Renal cortex interstitium (tissue), 15 donors: ENCODE measurements at places on chromosomes 6 and 20.

DNA sequence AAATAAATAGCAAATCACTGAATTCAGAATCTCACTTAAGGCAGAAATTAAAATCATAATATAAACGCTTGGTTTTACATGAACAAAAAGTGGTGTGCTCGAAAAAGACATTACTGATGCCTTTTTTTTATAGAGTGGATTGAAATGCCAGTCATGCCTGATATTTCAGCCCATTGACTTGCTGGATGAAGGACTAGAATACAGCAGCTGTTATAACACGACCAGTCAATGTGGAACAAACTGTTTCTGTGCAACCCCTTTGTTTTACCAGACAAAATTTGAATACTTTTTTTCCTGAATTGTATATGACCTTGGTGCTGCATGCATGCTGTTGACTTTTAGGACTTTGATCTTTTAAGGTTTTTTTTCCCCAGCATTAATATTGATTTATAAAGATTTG lies 150.0 kb downstream of the QKI start:
- DNase-seq = no peak

GRCh38 chr6:24489881-24490280 lies 503 bp upstream of the GPLD1 start:
- no peak for DNase-seq

DNA sequence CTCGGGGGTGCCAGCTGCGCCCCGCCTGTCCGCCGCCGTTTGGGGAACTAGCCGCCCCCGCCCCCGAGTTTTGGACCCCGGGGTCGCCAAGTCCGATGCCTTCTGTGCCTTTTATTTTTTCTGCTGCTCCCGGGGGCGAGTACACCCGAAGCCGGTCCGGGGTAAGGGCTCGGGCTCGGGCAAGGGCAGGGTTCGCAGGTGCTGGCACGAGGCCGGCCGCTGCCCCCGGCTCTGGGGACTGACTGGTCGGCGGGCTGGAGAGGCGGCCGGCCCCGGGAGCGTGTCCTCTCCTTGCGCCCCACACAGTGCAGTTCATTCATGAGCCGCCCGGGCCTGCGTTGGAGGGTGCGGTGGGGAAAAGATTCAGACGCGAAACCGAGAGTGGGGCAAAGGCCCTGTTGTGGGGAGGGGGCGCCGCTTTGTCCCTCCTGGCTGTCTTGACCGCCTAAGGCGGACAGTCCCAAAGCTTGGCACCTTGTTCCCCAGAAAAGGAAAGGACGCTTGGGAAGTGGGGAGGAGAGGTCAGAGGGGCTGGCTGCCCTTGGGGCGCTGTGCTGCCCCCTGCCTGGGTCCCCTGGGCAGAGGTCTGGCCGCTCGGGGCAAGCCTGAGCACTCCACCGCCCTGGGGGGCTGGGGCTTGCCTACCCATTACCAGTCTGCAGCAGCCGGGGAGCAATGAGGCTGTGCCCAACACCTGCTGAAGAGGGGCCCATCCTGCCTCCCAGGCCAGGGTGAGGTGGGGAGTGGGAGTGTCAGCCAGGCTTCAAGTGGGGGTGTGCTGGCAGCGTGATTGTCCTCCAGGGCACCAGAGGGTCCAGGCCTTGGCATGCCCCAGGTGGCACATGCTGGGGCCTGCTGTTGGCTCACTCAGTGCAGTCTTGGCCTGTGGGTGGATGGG lies 915 bp downstream of the TMEM63B start:
- no peak for DNase-seq

DNA sequence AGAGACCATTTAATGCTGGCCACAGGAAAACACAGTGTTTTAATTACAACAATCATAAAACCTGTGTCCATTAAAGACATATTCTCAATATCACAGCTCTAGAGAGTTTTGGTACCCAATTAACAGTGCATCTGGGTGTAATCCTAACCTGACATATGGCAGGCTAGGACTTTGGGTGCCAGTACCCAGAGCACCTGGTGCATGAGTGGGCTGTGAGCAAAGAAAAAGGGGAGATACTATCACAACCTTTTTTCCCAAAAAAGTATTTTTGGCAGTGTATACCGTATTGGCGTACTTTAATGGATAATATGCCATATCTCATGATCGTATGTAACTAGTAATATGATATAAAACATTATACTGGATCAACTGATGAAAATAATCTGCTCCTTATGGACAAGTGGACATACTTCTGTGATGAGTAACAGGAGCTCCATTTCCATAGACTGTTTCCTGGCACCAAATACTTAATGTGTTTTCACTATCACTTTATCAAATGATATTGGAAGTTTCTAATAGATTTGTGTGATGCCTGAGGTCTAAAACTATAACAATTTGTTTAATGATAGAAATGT lies 91.7 kb downstream of the COL19A1 start:
- DNase-seq = no peak

GRCh38 chr20:51861726-51862466 lies 59.6 kb upstream of the SALL4 start:
- DNase-seq = no peak

DNA sequence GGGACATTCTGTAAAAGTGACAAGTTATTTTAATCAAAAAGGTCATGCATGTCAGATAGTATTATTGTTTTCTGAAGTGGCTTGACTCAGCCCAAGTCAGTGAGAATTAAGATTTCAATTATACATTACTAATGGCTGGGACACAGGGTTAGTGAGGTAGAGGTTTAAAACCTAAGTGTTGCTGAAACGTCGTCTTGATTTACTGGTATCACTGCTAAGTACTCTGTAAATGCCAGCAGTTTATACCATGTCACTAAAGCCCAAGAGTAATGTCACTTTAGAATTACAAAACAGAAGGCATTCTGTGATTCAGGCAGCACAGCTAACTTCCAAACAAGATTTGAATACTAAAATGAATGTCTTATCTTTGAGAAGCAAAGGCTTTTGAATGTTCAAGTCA lies 176.6 kb downstream of the NKAIN2 start:
- DNase-seq = no peak

DNA sequence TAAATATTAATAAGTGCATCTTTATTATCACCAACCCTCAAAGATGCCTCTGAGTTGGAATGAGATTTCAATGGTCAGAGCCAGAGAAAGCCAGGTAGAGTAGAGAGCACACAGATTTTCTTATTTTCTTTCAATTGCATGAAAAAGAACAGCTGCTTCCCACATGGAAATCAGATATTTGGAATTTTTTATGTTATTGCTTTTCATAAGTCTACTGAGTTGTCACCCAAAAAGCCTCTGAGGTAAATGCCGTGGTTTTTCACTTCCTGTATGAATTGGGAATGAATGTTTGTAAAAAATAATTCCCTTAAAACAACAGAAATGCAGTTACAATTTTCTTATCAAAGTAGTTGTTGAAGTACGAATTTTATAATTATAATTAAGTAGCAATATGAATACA lies 563.1 kb downstream of the RFPL4B start:
- DNase-seq = no peak

DNA sequence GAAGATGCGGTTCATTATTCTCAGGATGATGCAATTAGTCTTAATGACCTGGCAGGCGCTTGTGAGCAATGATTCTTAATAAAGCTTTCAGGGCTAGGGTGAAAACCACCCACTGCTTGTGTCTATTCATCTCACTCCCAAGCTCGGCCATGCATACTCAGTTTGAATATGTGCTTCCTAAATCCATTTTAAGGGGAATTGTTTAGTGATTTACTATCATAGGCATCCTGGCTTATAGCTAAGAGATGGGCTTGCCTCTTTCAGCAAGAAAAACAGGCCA lies 141.1 kb upstream of the SLC24A3 start:
- no peak for DNase-seq

- no peak for DNase-seq
These were observed 9.4 kb downstream of the PLAGL1 start for GRCh38 chr6:143998686-143999085.

DNA sequence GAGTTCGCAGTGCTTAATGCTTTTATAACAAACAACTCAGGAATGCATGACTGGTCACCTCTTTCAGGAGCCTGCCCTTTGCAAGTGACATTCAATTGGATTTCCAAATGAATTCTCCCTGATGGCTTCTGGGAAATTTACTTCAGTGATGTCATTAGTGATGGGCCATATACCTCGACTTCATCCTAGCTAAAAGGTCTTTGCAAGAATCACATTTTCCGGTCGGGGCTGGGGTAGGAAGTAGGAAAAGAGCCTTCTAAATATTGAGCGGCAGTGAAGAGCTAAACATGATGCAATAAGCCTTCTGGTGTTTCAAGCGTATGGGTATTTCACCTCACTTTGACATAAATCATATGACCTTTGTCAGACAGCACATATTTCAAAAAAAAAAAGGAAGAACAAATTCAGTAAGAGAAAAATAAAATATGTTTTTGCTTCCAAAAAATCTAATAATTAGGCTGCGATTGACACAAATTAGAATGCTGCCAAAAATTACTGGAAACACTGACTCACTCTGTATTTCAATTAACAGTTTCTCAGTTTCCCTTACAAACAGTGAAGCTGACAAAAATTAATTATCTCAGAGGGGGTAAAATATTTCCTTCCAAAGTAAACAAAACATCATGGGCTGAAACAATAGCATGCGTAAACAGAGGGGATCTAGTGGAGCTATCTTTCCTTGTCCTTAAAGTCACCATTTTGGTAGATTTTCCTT lies 39.8 kb downstream of the ADTRP start:
- DNase-seq = peak; percentile 21

DNA sequence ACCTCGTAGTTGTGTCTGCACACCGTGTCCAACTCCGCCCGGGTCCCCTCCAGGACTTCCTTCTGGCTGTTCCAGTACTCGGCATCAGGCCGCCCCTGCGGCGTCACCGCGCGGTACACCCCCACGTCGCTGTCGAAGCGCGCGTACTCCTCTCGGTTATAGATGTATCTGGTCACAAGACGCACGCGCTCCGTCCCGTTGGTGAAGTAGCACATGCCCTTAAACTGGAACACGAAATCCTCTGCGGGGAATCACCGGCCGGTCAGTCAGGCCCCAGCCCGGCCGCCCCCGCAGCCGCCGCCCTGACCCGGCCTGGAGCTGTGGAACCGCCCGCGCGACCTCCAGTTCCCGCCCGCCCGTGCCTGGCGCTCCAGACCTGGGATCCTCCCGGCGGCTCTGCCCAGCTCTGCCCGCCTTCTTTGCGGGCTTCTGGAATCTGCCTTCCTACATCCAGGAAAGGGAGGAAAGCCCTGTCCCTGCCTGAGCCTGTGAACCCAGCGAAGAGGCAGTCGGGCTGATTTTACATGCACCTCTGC lies 1.6 kb downstream of the HLA-DQB1 start:
- no peak for DNase-seq

- no peak for DNase-seq
These were observed 316.1 kb upstream of the CDH4 start for GRCh38 chr20:60935971-60936370.

DNA sequence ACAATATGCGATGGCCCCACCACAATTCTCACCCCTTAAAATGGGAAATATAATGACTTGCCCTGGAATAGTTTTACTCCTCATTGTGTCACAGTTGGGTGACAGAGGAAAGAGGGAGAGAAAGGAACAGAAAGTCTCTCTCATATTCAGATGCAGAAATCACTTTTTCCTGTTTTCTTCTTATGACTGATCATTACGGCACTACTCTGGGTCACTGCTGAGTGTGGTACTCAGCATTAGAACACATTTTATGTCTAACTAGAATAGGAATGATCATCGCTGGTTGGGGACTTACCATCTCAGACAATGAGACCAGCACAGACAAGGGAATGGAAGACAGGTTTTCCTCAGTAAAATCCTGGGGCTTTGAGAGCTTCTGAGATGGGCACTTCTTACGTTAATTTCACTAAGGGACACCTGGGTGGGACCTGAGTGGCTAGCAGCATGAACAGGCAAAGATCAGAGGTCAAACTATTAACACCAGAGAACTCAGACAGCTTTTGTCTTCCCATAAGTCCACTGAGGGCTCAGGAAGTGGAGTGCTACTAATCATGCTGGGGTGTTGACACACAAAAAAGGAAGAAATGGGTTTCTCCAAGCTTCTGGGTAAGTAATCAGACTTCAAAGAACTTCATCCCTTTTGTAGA lies 54.9 kb upstream of the ARHGAP18 start:
- DNase-seq = no peak

GRCh38 chr20:34302312-34302722 lies 838 bp downstream of the AHCY start:
- DNase-seq = no peak

GRCh38 chr6:138580801-138581200 lies 81.5 kb upstream of the NHSL1 start:
- DNase-seq = no peak

DNA sequence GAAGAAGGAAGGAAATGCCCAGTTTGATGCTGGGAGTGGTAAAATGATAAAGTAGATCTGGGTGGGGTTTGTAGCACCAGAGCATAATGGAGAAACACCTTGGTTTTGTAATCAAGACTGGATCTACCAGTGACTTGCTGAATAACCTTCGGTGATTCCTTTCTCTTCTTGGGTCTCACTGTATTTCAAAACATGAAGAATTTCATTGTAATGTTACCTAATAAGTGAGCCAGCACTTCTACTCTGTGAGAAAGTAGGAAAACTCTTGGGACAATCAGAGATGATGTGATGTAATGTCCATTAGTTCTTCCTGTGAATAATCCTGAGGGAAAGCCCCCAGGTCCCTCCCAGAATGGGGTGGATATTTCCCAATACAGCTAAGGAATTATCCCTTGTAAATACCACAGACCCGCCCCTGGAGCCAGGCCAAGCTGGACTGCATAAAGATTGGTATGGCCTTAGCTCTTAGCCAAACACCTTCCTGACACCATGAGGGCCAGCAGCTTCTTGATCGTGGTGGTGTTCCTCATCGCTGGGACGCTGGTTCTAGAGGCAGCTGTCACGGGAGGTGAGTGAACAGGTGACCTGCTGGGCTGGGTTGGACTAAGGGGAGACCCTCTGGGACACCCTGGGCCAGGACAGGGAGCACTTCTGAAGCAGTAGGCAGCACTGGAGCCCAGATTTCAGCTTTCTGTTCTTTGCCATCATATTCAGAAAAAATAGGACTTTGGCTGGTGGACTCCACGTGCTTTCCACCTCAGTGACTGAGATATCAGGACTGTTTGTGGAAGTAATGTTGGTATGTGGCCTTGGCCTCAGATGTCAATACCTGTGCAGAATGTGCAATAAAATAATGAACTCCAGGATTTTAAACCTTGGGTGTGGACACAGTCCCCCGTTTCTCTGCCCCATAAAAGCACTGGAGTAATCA lies at the start of gene PI3:
PI3 (plus strand) TSS at position 469 of the 931 bp plus-strand sequence; CDS start at position 490, 21 bp downstream.
- no peak for DNase-seq

GRCh38 chr20:17925141-17925939 lies 43.3 kb downstream of the SNX5 start:
- no peak for DNase-seq

DNA sequence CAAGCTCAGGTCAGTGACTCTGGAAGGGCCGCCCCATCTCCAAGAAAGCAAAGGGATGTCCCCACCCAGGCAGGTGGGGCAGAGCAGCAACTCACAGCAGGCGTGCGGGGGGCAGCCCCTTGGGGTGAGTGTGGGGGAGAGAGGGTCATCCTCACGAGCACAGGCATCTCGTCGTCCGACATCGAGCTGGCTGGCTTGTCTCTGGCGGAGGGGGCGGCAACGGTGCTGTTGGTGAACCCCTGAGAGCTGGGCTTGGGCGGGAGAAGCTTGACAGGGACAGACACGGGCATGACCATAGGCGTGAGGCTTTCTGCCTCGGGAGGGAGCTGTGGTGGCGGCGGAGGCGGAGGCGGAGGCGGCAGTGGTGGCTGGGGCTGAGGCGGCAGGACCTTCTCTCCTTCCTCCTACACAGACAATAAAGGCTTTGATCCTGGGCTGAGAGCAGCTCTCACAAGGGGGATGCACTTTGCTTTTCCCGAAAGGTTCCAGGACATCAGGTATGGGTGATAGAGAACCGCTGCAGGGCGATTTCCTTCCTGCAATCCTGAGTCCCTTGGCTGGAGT lies 45.6 kb upstream of the MRPS10 start:
- DNase-seq = no peak
